Stimulated activated CD4-positive, alpha-beta T cell treated with anti-CD3 and anti-CD28 coated beads, Interleukin-12 subunit alpha, Interleukin-12 subunit beta, amount 100 ng/mL, for 4 hours (primary cell): ENCODE measurements at places on chromosomes 4 and X.

- DNase-seq: no peak
These were observed 161.7 kb upstream of the RPL34 start for GRCh38 chr4:108458681-108459080.

GRCh38 chr4:80438016-80438415 is 102.5 kb downstream of the CFAP299 start:
- no peak for DNase-seq

- no peak for DNase-seq
These were observed 462.6 kb downstream of the IL15 start for GRCh38 chr4:142098900-142099545.

GRCh38 chrX:49276671-49277534 is 7.3 kb downstream of the PPP1R3F start:
- DNase-seq: no peak

DNA sequence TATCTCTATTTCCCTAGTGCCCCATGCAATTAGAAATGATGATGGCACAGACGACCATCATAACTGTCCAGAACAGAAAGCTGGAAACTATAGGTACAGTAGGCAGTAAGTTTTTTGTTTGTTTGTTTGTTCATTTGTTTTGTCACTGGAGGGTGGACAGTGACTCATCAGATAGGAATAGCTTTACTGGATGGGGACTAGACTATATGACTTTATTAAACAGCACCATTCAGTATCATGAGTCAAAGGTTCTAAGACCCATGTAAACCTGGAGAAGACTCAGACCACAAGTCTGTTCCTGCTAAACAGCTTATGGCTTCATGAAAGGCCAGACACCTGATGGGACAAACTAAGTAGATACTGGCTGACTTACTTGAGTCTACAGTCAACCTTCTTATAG is 38.4 kb downstream of the PLAC1 start:
- no peak for DNase-seq

- no peak for DNase-seq
These were observed 231.7 kb downstream of the FBXW7 start for GRCh38 chr4:152304220-152304619.

DNA sequence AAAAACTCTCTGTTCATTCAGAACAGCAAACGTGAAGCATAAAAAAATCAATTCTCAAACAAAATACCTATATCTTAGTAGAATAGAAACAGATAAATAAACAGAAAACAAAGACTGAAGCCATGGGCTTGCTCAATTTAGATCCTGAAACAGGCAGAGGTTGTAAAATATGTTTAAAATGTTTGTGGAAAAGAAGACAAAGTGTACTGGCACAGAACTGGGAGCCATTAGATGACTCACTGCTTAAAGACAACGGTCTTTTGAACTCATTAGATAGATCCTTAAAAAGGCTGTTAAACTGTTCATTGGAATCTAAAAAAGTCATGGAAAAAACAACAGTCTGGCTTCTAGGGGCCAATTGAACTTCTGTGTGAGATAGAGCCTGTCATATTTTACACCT is 247.0 kb upstream of the NDST4 start:
- no peak for DNase-seq

DNA sequence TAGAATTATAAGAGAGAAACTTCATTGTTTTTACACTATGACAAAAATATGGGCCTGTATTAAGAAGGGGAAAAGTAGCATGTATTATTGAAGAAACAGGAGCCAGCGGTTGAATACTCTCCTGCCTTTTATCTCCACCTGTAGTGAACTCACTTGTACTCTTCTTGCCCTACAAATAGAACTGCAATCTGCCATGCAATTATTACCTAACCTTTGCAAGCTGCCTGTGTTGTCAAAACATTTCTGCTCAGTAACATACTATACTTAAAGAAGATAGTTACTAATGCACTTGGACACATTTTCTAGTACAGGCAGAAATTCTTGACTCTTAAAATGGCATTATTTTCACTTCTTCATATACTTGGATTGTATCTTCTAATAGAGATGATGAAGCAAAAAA is 818.4 kb upstream of the GRID2 start:
- DNase-seq: no peak

GRCh38 chr4:185238215-185238681 is 28.9 kb downstream of the SNX25 start:
- DNase-seq: peak; percentile 13
